Stimulated activated CD4-positive, alpha-beta T cell treated with anti-CD3 and anti-CD28 coated beads, Interleukin-1b, Interleukin-23, amount 100 ng/mL, for 4 hours (primary cell): ENCODE measurements at places on chromosomes 13 and 19.

DNA sequence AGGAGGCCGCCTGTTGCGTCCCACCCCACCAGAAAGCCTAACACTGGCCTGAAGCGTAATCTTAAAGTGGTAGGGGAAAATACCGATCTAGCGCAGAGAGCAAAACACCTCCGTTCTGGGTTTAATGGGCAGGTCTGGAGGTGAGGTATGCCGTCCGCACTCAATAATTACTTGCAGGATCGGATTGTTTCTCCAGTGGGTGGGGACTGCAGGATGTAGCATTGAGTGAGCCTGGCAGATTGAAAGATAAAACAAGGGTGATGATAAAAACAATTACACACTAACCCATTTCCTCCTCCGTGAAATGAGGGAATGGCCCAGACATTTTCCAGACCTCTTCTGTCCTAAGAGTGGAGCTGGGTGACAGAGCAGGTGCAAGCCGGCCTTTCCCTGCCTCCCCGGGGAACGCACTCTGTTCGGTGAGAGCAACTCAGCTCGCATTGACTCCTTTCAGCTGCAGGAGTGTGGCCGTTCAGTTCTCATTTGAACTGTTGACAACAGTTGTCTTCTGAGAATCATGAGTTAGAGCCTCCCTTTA lies 110.2 kb upstream of the DOCK9 start:
- no peak for DNase-seq

GRCh38 chr13:51783428-51784094 lies 20.4 kb downstream of the DHRS12 start:
- DNase-seq, result no peak

GRCh38 chr19:31339411-31339810 lies 9.8 kb downstream of the TSHZ3 start:
- DNase-seq, result no peak

DNA sequence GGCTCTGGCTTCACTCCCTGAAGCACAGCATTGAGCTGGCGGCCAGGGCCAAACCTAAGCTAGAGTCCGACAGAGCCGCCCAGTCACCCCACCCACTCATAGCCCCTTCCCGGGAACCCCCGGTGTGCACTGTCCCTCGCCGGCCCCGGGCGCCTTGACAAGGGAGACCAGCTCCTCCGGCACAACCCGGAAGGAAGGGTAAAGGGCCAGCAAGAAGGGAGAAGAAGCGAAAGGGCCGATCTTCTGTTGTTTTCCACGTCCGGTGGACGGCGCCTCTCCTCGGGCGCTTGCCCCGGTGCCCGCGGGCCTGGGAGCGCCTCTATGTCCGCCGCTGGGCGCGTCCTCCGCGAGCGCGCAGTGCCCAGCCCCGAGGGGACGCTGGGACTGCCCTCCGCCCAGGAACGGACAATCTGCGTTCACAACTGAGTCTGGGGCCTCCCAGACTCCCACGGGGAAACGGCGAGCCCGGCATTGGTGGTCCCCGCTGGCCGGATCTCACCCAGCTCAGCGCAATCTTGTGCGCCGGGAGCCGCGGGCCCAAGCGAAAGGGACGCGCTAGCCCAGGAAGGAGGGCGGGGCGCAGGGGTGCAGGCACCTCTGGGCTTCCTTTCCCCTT lies 172.5 kb upstream of the MIR17HG start:
- no peak for DNase-seq
